ENCODE measurements at places on chromosomes 12 and 14.
A peak's percentile ranks its signal among the peaks of the same experiment; 100 is the strongest.

DNA sequence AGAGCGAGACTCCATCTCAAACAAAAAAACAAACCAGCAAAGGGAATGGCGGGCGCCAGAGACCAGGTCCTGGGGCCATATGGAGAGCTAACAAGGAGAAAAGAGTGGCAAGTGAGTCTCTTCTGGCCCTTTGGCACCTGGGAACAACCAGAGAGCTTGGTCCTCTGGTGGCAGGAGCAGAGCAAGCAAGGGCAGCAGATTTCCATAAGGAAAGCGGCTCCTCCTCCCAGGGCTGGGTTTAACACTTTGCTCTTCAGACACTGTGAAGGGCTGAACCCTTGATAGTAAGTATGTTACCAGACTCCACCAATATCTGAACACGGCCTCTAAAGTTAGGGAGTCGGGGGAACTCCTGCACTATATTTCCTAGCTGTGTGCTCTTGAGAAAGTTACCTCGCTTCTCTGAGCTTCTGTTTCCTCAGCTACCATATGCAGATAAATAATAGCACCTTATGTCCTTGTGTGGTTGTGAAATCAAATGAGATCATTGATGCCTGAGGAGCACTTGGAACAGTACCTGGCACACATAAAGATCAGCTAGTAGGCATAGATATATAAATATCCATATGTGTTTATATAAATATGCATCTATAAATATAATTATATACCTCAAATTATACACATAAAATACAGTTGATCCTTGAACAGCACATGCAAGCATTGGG, 33.4 kb upstream of the PLEKHG6 start:
- peak; percentile 51 for DNase-seq
- H3K27me3 ChIP-seq, result 0 out of 2 replicates have a peak, but pooled peaks cover 2% of the 10 kb centered on the region
- no peak overlapping the region for H3K27ac ChIP-seq
- H3K4me3 ChIP-seq, result no peak overlapping the region
- peaks cover 22% of the 10 kb centered on the region for H3K4me1 ChIP-seq

DNA sequence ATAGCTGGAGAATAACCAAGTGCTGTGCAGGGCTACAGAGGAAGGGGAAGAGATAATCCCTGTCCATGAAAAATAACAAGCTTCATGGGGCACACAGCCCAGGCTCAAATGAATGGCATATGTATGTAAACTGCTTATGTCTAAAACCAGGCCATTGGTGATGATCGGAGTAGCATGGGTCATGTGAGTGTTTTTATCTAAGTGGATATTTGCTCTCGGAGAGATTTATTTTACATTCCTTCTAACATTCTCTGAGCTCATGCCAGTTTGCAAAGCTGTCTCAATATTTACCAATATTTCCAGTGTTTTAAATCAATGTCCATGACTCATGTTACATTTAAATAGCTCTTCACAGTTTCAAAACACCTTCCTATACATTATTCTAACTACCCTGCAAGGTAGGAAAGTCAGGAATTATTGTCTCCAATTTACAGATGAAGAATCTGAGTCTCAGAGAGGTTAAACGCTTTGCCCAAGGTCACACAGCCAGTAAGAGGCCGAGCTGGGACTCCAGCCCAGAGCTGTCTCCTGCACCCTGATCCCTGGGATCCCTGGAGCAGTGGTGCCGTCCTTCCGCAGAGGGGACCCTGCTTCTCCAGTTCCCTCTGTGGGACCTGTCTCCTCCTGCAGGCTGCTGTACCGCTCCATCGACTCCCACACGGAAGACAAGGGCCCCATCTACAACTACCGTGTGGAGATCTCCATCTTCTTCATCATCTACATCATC, 186.7 kb upstream of the FKBP4 start:
- H3K27ac ChIP-seq, result no peak overlapping the region
- no peaks in the 10 kb centered on the region for H3K27me3 ChIP-seq
- H3K4me3 ChIP-seq, result no peak overlapping the region

DNA sequence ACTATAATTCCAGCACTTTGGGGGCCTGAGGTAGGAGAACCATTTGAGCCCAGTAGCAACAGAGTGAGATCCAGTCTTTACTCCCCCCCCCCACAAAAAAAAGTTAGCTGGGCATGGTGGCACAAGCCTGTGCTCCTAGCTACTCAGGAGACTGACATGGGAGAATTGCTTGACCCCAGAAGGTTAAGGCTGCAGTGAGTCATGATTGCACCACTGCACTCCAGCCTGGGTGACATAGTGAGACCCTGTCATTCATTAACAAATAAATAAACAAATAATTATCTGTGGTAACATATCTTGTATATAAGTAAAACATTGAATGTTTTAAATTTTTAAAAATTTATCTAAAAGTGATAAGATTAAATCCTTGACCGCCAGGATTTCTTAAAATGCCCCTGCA, 4.8 kb downstream of the ENTPD5 start:
- no peak for DNase-seq
- no peak overlapping the region for H3K27ac ChIP-seq
- no peak overlapping the region for H3K4me3 ChIP-seq
- H3K27me3 ChIP-seq, result no peaks in the 10 kb centered on the region
- H3K36me3 ChIP-seq, result peaks cover 17% of the 10 kb centered on the region

DNA sequence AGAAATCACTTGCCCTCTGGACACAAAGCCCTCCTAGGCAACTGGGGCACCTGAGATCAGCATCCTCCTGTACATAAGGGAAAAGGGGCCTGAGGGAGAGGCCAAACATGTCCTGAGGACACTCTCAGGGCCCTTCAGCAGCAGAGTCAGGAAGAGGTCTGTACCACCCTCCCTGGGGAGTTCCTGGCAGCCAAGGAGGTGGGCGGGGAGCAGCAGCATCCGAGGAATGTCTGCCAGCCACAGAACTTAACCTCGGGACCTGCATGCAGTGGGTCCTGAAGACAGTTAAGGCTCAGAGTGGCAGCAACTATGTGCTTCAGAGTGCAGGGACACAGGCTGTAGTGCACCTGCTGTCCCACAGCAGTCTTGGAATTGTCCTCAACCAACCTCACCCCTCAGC, 62.1 kb downstream of the SPTB start:
- H3K4me3 ChIP-seq, result no peak overlapping the region
- peaks cover 4% of the 10 kb centered on the region for H3K4me1 ChIP-seq
- no peak overlapping the region for H3K27ac ChIP-seq
- 0 out of 2 replicates have a peak, but pooled peaks cover 9% of the 10 kb centered on the region for H3K27me3 ChIP-seq

DNA sequence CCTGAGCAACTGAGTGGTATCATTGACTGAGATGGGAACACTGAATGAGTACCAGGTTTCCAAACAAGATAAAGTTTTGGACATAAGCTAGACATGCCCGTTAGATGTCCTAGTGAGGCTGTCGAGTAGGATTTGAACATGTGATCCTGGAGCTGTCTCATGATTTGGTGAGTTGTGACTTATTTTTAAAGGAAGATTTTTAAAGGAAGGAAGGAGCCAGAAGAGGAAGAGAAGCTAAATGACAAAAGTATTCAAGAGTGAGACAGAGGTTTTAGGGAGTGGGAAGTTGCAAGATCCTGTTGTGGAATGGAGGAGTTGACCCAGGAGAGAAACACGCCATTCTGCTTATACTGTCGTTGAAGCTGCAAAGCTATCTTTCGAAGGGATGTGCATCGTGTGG, 82.1 kb downstream of the SAMD4A start:
- no peak overlapping the region for H3K4me3 ChIP-seq
- H3K36me3 ChIP-seq, result no peaks in the 10 kb centered on the region
- peaks cover 48% of the 10 kb centered on the region for H3K4me1 ChIP-seq
- DNase-seq, result no peak
- H3K27me3 ChIP-seq, result no peaks in the 10 kb centered on the region

Measured in GM23248 (cell line).